ENCODE measurements at places on chromosomes 12 and 14. TPM values are rescaled to one million over a fixed set of nuclear protein-coding genes. Genes with fewer than 3 reads are reported as not detected.

The KRT77 gene
- total RNA-seq = not detected

The MSI1 gene
- total RNA-seq = 1.5 TPM

The GPR137C gene
- total RNA-seq = 0.15 TPM

The TMEM179 gene
- total RNA-seq = 0.38 TPM

The ARPC3 gene
- total RNA-seq = 470 TPM

The KRT78 gene
- not detected for total RNA-seq

All from A549 treated with CpdA at 1 μM for 4 hours (cell line).